ENCODE measurements at places on chromosomes 7 and 10.
A peak's percentile ranks its signal among the peaks of the same experiment; 100 is the strongest.

DNA sequence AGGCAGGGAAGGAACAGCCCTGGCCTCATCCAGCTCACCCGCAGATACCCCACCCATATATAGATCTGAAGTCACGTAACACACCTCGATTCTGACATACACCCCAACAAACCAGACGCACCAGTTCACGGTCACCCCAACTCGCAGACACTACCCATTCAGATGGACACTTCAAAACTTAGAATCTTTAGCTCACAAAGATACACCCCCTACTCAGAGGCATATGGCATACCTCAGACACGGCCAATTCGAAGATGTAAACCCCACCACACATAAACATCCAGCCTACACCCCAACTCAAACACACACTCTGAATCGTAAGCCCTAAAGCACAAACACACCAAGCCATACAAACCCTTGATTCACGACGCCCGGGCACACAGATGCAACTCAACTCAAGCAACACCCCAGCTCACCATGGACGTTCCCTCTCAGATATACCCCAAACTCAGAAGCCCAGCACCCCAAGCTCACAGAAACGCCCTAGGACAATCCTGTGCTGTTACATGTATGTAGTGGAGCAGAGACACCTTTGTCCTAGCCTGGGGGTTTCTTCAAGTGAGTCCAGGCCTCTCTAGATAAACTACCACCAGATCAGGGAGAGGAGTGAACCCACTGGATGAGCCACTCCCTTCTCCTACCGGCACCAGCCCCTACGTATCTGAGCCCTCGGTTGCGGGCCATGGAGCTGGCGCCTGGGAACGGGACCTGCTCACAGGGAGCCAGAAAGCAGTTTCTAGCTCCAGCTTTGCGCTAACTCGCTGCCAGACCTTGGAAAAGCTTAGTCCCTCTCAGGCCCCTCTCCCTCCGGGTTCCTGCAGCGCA, 8.8 kb downstream of the PSD start:
- no peak for DNase-seq

- no peak for DNase-seq
These were observed 2.5 kb downstream of the ENTPD1 start for GRCh38 chr10:95758351-95759025.

DNA sequence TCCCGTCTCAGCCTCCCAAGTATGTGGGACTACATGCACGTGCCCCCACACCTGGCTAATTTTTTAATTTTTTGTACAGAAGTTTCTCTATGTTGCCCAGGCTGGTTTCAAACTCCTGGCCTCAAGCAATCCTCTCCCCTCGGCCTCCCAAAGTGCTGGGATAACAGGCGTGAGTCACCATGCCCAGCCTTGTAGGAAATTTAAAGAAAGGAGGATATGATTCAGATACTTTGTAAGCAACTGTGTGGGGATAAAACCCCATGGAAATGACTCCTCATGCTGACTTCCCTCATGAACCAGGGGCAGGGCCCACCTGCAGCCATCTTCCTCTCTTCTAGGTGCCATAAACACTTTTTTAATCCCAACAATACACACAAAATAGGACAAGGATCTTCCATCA, 50.2 kb downstream of the APBB1IP start:
- no peak for DNase-seq

DNA sequence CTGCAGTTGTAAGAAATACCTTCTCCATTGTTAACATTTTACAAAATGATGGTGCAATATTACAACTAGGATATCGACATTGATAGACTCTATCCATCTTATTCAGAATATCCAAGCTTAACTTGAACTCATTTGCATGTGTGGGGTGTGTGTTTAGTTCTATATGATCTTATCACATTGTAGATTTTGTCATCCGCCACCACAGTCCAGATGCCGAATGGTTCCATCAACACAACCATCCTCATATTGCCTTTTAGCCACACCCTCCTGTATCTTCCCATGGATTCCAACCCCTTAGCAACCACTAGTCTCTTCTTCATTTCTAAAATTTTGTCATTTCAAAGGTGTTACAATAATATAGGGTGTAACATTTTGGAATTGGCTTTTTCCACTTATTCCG, 452.9 kb upstream of the AKR1E2 start:
- no peak for DNase-seq

- no peak for DNase-seq
These were observed 41.7 kb downstream of the VCL start for GRCh38 chr10:74039561-74040145.

DNA sequence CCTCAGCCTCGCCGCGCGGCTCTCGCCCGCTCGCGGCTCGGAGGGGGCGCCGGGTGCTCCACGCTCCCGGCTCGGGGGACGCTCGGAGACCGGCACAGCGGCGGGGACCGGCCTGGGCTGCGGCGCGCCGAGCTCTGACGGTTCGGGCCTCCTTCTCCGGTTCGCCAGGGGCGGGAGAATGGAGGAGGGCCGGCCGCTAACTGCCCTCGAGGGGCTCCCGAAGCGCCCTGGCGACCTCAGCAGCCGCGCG, 232 bp upstream of the GRID1 start:
- DNase-seq, result no peak

DNA sequence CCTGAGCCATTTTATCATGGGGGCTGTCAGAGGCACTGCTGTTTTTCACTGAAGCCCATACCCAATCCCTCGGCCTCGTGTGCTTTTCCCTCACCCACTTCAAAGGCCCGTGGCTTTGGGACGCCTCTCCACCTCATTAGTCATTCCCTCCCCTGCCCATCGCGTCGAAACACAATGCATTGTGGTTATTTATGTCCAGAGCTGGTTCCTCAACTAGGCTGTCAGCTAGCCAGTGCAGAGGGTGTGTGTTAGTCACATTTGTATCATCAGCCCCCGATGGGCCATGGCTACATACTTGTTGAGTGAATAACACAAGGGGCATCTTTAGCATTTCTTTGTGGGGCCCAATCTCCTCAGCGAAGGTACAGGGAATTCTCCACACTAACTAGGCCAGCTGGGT, 3.8 kb upstream of the CRCP start:
- DNase-seq, result peak; percentile 64

DNA sequence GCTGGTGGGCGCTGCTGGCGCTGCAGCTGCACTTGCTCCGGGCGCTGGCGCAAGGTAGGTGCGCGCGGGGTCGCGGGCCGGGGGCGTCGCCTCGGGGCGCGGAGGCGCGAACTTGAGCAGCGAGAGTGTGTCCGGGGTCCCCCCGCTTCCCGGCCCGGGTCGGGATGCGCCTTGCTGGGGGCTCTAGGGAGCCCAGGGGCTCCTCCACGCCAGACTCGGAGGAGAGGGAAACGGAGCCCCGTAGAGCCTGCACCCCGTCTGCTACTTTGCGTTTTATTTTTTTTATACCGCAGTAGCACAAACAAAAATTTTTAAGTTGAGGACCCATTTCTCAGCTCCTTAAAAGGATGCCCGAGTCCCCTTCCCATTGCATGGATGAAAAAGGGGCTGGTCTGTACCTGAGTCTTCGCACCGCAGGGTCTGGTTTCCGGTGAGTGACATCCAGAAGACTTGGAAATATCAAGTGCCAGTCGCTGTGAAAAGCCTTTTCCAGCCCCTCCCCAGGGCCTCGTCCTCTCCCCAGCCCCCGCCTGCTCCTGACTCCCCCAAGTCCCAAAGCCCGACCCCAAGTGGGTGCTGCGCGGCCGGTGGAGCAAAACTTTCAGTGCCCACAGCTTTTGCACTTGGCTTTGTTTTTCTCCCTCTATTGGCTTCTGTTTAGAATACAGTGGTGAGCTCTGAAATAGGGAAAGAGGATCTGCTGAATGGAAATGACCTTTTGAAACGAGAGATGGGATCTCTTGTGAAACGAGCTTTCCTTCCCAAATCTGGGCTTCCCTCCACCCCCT, 973 bp downstream of the SDK1 start:
- DNase-seq, result peak; percentile 31

GRCh38 chr7:69217516-69218350, 380.5 kb upstream of the AUTS2 start:
- no peak for DNase-seq

Measured in RWPE1 (cell line).